ENCODE measurements at places on chromosomes 2 and 18.

DNA sequence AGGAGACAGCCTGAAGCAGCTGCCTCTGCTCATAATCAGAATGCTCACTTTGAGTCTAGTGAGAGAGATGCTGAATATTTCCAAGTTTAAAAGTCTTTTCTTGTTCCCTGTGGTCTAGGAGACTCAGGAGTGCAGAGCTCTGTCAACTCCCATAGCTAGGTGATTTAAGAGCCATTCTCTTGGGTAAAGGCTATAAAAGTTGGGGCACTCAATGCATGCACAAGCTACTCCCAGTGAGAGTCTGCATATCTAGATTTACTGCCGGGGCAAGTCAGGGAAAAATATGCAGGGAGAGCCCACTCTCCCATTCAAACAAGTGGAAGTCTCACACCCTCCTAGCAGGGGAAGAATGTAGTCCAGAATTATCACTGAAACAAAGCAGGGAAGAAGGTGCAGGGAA lies 408.6 kb upstream of the KCNJ3 start:
- no peak for DNase-seq

DNA sequence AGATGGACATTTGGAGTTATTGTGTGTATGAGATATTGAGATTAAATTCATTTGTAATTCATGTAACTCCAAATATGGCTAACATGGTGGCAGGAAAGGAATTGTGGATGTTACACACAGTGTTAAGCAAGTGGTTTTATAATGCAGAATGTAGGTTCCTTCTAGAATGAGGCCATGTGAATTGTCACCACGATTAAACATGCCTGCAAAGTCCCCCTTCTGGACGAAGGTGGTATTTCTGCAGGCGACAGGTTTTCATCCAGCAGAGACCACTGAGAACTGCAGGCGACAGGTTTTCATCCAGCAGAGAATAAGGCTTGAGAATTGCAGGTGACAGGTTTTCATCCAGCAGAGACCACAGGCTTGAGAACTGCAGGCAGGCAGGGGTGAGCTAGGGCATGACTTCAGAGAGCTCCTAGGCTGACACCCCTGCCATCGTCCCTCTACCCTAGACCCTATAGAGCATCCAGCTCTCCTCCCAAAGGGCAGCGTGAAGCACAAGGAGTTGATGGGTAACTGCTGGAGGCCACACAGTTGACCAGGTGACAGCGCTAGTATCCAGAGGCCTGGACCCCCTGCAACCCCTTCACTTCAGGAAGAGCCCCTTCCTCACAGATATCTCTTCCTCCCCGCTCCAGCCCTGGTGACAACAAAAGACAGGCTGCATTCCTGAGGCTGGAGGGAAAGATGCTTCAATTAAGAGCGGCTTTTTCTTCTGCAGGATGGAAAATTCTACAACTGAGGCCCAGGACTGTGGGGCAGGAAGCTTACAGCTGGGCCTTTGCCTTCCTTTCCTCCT lies 175.8 kb downstream of the LOXHD1 start:
- DNase-seq: peak; percentile 6

- DNase-seq: no peak
Measured at GRCh38 chr2:76194031-76194775, 483.5 kb upstream of the GCFC2 start.

GRCh38 chr2:70738159-70738558 lies 29.8 kb downstream of the ADD2 start:
- DNase-seq: no peak

- DNase-seq: no peak
Measured at GRCh38 chr2:158845444-158845843, 50.3 kb downstream of the DAPL1 start.

- DNase-seq: no peak
Measured at GRCh38 chr2:88492002-88492401, 39.5 kb upstream of the FOXI3 start.

- no peak for DNase-seq
Measured at GRCh38 chr2:187976259-187976985, 315.3 kb upstream of the GULP1 start.

GRCh38 chr18:959854-960253 lies 55.2 kb downstream of the ADCYAP1 start:
- DNase-seq: no peak

DNA sequence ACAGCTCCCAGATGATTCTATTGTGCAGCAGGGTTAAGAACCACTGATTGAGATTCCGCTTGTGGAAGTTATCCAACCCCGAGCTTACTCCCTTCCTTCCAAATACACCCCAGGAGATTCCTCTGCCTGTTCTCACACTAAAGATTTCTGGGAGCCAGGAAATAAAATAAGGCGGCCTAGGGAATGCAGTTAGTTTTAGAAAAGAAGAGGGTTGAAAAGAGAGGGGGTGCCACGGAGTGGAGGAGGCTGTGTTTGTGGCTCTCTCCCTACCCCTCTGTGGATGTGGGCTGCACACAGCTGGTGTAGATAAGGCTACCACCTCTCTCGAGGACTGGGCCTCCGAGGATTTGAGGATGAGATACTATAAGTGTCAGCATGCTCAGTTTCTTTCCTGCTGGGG lies 25.1 kb upstream of the SP3 start:
- DNase-seq: no peak

GRCh38 chr18:62464266-62464665 lies 58.6 kb upstream of the ZCCHC2 start:
- DNase-seq: no peak

GRCh38 chr2:54656863-54657262 lies 66.6 kb upstream of the EML6 start:
- DNase-seq: no peak

DNA sequence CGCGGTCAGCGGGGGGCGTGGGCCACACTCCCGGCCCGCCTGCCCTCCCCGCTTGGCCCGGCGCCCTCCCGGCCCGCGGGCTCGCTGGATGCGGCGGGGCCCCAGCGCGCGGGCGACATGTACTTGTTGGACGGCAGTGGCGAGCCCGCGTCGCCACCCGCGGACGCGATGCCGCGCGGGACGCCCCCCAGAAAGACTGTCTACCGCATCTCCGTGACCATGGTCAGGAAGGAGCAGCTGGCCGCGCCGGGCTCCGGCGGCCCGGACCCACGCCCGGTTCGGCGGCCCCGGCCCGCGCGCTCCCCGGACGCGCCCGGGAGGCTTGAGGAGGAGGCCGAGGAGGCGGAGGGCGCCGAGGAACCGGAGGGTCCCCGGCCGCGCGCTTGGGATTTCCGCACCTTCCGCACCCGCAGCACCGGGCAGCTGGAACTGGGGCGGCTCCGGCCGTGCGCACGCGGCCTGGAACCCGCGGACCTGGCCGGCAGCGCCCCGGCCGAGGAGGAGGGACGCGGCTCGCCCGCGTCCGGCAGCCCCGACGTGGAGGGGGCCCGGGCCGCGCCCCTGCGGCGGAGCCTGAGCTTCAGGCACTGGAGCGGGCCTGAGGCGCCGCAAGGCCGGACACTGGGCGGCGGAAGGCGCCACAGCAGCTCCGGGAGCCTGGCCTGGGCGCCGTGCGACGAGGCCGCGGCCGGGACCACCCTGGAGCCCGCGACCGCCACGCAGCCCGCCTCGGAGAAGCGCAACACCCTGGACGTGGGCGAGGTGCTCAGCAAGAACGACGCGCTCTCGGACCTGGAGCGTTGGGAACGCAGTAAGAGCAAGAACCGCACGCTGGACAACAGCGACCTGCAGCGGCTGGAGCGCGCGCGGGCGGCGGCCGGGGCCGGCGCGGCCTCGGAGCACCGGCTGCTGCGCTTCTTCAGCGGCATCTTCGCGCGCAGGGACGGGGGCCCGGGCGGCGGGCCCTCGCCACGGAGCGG lies 176.4 kb downstream of the AGAP1 start:
- DNase-seq: no peak

GRCh38 chr18:35438480-35439234 lies 59.1 kb downstream of the INO80C start:
- no peak for DNase-seq

GRCh38 chr2:126836761-126837679 lies 61.7 kb upstream of the TEX51 start:
- no peak for DNase-seq

DNA sequence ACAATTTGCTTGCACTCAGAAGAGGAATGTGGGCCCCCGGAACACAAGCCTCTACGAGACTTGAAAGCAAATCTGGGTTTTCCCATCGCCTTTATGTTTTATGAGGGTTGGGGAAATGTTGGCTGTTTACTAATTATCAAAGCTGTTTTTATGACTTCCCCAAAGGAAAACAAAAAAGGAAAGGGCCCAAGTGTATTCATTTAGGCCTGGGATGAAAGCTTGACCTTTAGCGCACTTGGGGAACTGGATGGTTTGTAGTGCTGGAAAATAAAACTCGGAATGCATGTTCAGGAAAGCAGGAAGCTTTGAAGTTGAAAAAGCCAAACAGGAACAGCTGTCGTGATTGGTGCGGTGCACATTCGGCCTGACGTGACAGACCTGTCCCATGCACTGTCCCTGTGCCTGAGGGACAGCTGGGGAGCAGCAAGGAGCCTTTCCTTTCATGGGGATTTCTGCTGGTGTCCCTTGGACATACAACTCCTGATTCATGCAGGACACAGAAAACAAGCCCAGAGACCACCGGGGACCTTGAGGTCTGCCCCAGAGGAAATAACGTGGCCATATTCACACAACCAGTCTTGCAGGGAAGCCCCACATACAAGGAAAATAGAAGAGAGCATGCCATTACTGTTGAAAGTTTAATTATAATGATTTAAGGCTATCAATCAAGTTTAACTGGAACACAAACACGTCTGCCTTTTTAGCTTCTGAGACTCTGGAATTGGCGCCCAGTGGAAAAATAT lies 169.7 kb upstream of the APCDD1 start:
- DNase-seq: no peak

DNA sequence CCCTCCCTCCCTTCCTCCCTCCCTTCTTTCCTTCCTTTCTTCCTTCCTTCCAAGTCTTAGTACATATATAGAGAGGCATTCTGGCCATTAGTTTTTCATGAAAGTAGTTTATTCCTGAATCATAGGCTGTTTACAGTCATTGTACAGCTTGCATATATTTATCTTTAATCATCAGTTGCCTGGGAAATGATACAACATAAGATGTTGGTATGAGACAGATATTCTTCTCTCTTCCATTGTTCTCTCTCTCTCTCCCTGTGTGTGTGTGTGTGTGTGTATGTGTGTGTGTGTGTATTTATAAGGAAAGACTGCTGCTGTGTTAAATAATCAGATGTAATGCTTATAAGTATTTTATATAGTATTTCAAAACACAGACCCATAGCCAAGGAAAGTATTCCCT lies 289.8 kb upstream of the UBE2E3 start:
- no peak for DNase-seq

GRCh38 chr2:102315921-102316320 lies 4.6 kb downstream of the IL1RL1 start:
- no peak for DNase-seq

GRCh38 chr2:190121305-190121704 lies 58.8 kb upstream of the MSTN start:
- no peak for DNase-seq

DNA sequence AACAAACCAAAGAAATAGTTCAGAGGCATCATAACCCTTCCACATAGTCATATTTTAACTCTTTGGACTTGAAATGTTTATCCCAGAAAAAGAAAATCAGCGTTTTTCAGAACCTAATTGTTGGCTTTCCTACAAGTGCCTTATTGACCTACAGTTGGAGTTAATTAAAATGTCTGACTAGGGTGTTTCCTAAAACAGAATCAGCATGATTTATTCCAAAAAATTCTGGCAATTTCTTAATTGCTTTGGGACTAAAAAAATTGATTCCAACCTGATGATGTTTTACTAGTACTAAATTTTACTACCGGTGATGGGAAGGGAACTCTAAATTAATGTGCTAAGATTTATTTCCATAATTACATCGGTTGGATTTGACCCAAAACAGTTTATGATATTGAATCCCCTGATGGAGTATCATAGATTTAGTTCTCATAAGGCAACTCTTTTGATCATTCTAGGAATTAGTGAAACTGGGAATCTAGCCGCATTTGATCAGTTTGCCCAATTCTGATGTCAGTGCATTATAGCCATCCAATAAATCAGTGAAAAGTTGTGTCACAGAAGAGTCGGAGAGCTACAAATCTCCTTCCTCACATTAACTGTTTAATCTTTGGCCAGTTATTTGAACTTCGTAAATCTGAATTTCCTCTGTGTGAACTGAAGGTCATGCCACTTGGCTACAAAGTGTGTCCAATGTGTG lies 134.3 kb upstream of the DSEL start:
- DNase-seq: no peak

DNA sequence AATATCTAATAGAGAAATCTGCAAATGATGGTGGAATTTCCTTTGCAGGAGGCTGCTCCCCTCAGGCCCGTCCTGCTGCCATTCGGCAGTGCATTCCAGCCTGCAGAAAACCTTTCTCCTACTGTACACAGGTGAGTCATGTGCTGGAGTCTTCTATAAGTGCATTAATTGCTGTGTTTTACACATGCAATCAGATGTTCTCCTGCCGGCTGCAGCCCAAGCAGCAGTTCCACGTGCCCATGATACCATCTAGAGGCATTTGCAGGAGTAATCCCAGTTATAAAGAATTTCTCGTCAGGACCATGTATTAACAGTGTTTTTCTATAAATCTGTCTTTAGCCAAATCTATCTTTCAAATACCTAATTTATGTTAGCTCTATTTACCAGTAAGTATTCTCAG lies 304.7 kb upstream of the HNMT start:
- DNase-seq: no peak

DNA sequence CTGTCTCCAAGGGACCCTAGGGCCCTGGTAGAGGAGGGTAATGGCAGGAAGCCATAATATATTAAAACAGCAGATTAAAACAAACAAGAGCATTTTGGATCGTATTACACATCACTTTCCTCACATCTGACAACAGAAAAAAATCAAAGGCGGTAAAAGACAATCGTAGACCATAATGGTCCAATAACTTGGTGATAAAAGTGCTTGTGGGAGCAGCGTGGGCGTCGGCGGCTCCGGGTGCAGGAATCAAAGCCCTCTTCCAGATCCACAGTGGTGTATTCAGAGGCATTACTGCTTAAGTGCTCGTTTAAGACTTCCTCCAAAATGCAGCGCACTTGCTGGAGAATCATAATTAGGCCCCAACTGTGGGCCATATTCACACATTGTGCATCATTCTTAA lies 68.0 kb downstream of the FECH start:
- no peak for DNase-seq

DNA sequence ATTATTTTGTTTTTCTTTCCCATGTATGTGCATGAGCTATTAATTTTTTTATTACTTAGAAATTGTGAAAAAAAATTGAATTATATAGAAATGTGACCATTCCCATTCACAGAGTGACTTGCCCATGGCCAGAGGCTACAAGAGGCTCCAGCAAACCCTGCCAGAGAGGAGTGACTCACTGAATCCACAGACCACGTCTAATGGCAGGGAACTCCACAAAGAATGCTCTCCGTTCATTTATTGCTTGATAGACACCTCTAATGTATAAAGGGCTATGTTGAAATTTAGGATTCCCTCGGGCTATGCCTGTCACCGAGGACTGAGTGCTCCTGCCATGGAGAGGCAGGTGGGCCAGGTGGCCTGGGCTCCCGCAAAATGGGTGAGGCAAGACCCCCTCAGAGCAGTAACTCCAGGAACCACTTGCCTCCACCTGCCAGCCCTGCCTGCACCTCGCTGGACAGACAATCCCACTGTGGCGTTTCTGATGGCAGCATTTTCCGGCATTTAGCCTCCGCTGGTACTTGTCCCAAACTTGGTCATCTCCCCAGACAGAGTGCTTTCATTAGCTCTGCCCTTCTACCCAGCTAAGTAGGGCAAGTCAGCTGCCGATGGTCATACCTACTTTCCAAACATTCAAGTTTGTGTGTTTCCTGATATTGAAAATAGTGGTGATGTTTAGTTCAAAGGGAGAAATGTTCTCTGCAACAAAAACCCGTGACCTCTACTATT lies 200.3 kb downstream of the PRKCE start:
- no peak for DNase-seq

- DNase-seq: no peak
Measured at GRCh38 chr2:26648516-26648915, 7.3 kb upstream of the CIB4 start.

GRCh38 chr2:241629762-241630435 lies 7.1 kb downstream of the THAP4 start:
- DNase-seq: peak; percentile 61
